GM12878 (cell line): ENCODE measurements at places on chromosomes 2 and 18. TPM values are rescaled to one million over a fixed set of nuclear protein-coding genes. Genes with fewer than 3 reads are reported as not detected.

- DNase-seq: no peak
Measured at GRCh38 chr2:204321910-204322751, 223.1 kb upstream of the PARD3B start.

DNA sequence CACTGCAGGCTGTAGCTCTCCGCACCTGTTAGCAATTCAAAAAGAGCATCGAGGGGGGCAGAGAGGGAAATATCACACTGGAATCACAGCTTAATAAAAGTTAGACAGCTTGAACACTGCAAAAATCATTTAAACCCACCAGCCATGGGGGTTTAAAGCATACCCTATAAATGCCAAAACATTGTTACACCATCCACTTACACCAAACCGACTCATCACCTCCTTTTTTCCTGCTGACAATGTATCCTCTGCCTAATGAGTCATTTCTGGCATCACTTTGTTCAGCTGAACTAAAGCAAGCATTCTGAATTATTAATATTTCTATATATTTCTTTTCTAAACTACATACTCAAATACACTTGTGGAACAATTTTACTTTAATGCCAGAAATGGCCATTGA, 21.6 kb downstream of the MC4R start:
- DNase-seq: no peak

The EVX2 gene
- total RNA-seq: not detected in 2 replicates

The PDCL3 gene
- total RNA-seq: 28.6 and 31.3 TPM in 2 replicates
